ENCODE measurements at places on chromosomes 1 and 21.
A peak's percentile ranks its signal among the peaks of the same experiment; 100 is the strongest.

DNA sequence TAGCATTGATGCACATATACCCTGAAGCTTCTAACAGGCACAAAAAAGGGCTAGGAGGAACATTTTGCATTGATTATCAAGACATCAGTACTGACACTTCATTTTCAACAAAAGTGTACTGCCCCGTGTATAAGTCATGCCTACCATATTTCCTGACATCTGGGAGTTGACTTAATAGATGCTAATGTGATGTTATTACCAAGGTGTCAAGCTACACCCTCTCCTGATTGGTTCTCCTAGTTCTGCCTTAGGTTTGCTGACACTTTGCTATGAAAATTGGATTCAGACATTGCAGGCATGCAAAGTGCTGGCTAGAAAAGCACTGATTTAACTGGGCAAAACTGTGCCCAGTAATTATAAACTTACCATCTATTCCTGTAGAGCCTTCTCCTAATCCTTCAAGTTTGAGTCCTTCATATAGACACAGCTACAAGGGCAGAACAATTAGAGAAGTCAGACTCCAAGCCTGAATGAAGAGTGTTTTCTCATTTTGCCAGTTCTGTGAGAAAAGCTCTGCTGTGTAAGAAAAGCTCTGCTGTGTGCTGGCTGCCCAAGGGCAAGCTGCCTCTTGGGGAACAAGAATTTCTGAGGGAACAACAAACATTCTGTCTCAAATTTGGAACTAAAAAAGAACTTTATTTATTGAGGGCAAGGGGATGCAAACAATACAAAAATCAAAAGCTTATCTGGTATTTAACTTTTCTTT, 11.2 kb downstream of the S100A10 start:
- DNase-seq: no peak

DNA sequence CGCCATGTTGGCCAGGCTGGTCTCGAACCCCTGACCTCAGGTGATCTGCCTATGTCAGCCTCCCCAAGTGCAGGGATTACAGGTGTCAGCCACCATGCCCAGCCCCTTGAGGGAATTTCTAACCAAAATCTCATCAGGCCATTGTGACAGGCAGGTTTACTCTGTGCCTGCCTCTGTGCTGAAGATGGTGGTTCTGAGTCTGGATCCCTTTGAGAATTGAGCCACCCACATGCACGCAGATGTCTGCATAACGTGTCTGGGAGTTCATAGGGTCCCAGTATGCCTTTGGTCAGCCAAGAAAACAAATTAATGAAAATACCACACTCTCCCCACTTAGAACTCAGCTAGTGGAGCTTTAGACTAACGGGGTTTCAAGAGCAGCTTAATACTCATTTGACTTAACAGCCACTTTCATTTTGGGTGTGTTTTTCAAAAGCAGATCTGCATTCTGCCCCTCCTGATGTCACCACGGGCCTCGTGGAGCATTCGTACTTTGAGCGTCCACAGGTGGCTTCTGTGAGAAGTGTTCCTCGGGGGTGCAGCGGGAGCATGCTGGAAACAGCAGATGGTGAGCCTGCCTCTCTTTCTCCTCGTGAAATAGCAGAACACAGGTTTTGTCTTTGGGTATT, 45.3 kb downstream of the DIP2A start:
- no peak for DNase-seq

GRCh38 chr1:230076121-230076520, 9.1 kb downstream of the GALNT2 start:
- DNase-seq: no peak

- no peak for DNase-seq
These were observed 36.6 kb downstream of the RUNX3 start for GRCh38 chr1:24893431-24893830.

DNA sequence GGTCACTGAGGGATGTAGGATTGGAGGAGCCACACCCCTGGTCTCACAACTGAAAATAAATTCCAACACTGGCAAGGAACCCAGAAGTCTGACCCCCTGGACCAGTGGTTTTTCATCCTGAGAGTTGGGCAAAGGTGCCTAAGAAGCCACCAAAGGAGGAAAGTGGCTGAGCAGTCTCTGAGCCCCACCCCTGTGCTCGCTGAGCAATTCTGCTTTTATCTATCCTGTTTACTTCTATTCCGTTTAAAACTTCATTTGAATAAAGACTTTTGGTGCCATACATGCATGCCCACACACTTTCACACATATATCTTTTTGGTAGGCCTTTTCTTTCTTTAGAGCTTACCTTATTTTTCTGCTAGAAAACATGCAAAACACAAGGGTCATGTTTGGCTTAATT, 13.9 kb upstream of the CD53 start:
- DNase-seq: no peak

GRCh38 chr1:56676571-56677035, 31.5 kb downstream of the PRKAA2 start:
- peak; percentile 56 for DNase-seq

DNA sequence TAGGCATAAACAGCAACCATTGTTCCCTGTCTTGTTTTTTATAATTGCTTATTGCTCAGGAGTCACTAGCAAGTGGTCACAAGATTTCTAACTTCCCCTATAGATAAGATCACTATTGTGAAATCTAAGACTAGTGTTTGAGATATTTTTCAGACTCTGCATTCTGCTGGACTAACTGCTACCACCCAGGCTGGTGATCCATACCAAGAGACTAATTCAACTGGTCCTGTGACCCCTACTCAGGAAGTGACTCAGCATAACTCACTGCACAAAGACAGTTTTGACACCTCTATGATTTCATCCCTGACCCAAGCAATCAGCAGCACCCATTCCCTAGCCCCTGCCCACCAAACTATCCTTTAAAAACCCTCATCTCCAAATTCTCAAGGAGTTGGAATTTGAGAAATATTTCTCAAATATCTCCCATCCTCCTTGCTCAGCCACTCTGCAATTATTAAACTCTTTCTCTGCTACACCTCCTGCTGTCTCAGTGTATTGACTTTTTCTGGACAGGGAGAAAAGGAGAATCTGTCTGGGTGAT, 52.7 kb downstream of the TRIM33 start:
- DNase-seq: no peak

GRCh38 chr21:45164124-45164511, 89.7 kb downstream of the ADARB1 start:
- no peak for DNase-seq

GRCh38 chr1:221392453-221392852, 349.4 kb downstream of the DUSP10 start:
- DNase-seq: peak; percentile 81

GRCh38 chr1:6104631-6105030, 58.9 kb downstream of the KCNAB2 start:
- no peak for DNase-seq

DNA sequence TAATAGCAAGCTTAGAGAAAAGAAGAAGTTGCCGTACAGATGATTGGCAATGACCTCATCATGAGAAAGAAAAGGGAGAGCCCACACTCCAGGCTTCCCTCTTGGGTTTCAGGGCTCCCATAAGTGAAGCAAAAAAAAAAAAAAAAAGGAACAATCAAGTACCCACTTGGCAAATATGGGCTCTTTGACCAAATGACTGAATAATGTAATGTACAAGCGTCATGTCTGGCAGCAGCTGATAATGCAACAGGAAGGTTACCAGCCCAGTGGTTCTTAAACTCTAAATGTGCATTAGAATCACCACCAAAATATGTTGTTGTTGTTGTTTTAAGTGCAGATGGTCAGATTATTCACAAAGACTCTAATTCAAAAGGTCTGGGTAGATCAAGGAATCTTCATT, 13.5 kb downstream of the TNFSF4 start:
- DNase-seq: peak; percentile 55

GRCh38 chr1:228045871-228046270, 36.6 kb upstream of the ARF1 start:
- no peak for DNase-seq

GRCh38 chr1:12447307-12447706, 170.7 kb downstream of the DHRS3 start:
- peak; percentile 73 for DNase-seq

DNA sequence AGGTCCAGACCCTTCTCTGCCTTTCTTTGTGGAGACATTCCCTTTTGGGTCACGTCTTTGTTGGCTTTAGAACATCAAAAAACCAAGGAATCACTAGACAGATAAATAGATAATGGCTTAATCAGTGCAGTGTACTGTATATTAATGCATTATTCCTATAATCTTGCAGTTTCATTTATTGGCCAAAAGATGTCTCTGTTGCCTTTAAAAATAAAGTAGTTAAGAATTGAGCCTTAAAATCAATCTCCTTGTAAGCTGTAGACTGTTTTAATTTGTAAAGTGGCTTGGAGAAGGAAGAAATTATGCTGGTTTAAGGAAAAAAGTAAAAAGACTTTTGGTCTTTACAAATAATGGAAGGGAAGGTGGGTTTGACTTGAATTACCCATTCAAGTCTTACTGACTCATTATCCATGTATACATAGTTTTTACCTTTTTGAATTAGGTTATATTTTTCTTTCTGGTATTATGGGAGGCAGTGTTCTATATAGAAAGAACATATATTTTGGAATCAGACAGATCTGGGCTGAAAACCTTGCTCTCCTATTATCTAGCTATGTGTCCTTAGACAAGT, 84.6 kb downstream of the VPS13D start:
- DNase-seq: no peak

- no peak for DNase-seq
These were observed 19.0 kb downstream of the SDC3 start for GRCh38 chr1:30889511-30889910.

- no peak for DNase-seq
These were observed 30.5 kb upstream of the POFUT2 start for GRCh38 chr21:45318146-45318555.

DNA sequence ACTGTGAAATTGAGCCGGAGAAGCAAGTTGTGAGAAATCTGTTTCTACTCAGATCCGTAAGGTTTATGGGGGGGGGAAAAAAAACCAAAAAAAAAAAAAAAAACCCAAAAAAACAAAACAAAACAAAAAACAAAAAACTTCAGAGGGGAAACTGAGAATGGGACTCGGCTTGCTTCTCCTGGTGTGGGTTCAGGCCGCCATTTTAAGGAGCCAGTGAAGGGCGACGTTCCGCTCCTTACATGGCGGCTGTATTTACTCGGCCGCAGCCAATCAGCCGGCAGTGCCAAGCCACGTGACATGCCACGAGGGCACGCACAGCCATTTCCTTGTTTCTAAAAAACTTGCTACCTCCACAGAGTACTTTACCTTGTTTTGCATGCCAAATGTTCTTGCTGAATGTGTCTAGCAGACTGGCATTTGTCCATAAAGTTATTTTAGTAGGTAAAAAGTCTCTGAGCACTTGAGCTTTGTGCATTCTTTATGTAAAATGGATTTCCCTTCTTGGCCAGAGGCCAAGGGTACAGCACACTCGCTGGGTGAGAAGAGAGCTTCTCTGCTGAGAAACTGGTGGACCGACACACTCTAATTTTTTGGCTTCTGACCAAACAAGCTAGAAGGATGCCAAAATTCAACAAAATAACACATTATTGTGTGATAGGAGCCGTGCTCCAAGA, 101.8 kb downstream of the NFIA start:
- DNase-seq: peak; percentile 26

DNA sequence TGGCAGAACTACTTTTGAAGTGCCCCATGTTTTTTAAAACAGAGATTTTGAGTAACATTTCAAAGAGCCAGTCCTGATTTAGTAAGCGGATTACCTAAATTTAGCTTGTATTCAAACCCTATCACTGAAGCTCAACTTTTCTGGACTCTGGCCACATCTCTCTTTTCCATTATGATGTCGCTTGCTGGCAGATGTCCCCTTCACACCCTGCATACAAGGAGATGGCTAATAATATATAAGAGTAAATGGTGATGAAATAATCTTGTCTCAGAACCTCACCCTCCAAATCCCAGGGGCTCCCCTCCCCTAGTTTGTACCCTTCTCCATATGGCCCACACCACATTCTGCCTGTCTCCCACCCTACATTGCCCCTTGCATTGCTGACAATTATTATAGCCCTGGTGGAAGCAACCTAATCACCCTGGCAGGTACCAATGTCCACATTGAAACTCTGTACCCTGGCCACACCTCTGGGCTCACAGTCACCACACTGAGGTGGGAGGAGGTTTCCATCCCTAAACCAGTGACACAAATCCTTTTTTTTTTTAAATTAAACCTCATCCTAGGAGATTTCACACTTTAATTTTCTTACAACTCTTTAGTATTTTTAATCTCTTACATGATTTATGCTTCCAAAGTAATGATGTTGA, 106.0 kb upstream of the SYT6 start:
- DNase-seq: no peak

DNA sequence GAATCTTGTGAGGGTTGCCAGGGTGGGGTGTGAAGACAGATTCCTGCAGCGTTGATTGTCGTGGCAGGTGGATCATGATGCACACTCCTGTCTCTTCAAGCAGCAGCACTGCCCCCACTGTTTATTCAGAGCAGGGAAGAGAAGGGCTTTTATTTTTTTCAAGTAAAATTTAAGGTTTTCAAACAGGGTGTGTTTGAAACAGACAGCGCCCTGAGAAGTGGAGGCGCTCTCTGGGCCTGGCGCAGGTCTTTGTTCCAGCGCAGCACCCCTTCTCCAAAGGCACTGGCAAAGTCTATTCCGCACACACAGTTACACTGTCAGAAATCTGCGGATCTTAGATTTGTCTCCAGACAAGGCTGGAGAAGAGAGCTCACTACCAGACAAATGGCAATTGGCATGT, 7.0 kb downstream of the C1orf53 start:
- no peak for DNase-seq

GRCh38 chr1:164576291-164577271, 17.6 kb downstream of the PBX1 start:
- no peak for DNase-seq

DNA sequence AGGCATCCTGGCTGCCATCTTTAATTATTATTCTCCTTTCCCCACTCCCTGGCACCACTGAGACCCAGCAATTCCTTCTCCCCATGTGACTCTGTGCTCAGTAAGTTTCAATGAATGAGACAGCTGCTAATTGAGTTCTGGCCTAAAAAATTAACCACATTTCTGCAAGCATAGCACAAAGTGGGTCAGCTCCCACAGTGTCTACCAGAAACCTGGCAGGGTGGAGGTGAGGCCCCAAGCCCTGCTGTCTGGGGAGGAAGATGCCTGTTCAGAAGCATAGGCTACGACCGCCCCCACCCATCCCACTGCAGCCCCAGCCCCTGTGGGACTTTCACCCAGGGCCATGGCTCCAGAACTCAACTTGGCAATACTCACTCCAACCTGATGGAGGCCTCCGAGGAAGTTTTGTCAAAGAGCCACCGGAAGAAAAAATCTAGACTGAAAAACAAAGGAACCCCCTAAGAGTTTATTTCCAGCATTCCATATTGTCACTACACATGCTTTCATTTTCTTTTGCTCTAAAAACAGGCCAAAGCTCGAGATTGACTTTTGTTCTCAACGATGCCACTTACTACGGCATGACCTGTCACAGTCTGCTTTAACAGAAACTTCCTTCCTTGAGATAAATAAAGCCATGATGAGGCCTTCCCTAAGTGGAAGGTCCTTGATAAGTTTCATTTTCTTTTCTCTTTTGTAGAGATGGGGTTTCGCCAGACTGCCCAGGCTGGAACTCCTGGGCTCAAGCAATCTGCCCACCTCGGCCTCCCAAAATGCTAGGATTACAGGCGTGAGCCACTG, 26.5 kb downstream of the TMEM63A start:
- DNase-seq: no peak

- no peak for DNase-seq
These were observed 166.9 kb upstream of the FOXD3 start for GRCh38 chr1:63155437-63155836.

GRCh38 chr1:159737238-159737916, 23.0 kb upstream of the CRP start:
- DNase-seq: no peak

GRCh38 chr1:159056069-159056698, 20.4 kb downstream of the AIM2 start:
- no peak for DNase-seq

All from GM04504 (cell line).